ENCODE measurements at places on chromosomes 3 and 15.

DNA sequence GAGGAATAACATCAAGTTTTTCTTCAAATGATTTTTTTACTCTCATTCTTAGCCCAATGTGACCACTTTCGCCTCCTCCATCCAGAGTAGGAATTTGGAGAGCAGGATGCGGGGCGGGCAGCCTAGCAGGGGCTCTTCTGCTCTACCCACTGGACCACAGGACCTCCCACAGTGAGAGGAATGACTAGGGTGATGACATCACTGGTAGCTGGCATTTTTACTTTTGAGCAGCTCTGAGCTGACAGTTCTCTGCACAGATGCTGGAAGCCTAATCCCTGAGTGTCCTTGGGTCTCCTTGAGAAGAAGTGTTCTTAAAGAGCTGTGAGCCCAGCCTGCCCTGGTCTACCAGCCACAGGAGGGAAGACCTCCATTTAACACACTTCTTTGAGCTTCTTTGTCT is 1.4 kb upstream of the HCN4 start:
- no peak for DNase-seq

DNA sequence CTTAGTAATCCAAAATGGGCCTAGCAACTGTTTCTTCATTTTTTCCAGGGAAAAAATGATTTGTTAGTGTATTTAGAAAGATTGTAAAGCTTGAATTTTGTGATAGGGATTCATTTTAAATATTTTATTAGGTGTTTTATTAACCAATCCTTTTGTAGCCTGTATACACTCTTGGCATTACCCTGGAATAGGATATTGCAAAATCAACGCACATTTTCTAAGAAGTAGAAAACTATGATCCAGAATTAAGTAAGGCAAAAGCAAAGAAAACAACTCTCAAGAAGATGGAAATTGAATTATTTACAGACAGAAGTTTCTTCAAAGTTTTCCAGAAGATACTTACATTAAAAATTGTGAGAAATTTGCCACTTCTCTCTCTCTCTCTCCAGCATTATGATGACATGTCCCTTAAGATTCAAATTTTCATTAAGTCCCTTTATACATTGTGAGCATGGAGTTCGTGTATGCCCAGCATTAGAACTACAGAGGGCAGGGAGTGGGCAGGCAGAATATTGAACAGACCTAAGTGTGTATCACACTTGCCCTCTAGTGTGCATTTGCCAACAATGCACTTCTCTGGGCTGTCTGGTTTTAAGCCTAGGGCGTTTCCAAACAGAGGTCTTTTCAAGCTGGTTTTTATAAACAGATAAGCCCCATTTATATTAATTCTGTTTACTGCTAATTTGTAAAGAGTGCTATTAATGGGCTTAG is 28.5 kb upstream of the CMSS1 start:
- DNase-seq, result no peak

DNA sequence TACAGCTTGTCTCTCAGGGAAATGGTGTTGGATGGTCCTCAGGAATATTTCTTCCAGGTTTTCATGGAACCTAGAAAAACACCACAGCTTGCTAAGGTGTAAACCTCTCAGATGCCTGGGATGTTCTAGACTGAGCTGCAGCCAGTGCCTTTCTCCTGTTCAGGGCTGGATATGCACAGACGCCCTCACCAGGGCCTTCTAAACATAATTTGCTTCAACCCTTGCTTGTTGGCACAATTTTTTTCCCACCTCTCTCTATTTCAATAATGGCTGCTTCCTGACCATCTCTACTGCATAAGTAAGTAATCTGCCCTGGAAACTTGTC is 28.2 kb downstream of the SIAH2 start:
- no peak for DNase-seq

GRCh38 chr3:158431829-158432228 is 139.2 kb upstream of the MLF1 start:
- DNase-seq, result no peak

- no peak for DNase-seq
These were observed 30.3 kb downstream of the PPP1R2 start for GRCh38 chr3:195512798-195513345.

GRCh38 chr3:39668420-39668819 is 141.0 kb upstream of the MYRIP start:
- peak; percentile 2 for DNase-seq

DNA sequence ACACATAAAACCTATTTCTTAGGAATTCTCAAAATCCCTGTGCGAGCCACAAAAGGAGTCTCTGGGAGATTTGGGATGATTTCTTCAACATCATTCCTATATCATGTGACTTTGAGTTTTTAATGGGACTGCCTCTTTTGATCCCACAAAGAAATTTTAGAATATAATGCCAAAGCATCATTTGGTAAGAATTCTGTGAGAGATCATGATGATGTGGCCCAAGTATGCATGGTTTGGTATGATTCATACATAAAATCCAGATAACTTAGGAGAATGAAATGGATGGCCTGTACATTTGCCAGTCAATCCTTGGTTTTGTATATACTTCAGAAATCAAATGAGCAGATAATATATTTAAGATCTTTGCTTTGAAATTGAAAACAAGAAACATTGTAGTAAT is 61.3 kb downstream of the UBE2E2 start:
- no peak for DNase-seq

- DNase-seq, result no peak
These were observed 186.2 kb upstream of the RASGRP1 start for GRCh38 chr15:38750786-38751185.

GRCh38 chr3:354432-354831 is 157.9 kb downstream of the CHL1 start:
- no peak for DNase-seq

- DNase-seq, result no peak
These were observed 493.9 kb downstream of the NLGN1 start for GRCh38 chr3:173891272-173892100.

Measured in SIG-M5 (cell line).